ENCODE measurements at places on chromosomes 2 and 18.

GRCh38 chr2:206408323-206409320 lies 34.7 kb upstream of the ADAM23 start:
- DNase-seq = no peak

DNA sequence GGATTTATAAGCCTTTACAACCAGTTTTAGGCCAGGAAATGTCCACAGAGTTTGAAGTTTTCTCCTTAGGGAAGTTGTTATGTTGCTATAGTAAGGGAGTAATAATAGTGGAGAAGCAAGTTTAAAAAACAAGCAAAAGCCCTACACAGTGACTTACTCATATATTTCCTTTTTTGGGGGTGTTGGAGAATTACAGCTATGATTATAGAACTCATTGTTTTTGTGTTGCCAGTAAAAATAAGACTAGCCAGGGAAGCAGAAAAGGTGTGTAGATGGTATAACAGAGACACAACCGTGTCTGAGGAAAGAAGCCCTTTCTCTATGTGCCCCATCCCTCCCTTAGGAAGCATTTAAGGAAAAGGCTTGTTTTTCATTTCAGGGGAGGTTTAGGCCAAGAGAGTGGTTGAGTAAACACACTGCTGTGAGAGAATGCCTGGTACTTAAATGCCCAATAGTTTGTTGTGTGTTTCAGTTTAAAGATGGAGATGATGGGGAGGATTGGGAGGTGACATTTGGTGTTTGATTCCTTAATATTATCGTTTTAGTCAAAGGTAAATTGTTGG lies 2.3 kb downstream of the VAPA start:
- DNase-seq = no peak

DNA sequence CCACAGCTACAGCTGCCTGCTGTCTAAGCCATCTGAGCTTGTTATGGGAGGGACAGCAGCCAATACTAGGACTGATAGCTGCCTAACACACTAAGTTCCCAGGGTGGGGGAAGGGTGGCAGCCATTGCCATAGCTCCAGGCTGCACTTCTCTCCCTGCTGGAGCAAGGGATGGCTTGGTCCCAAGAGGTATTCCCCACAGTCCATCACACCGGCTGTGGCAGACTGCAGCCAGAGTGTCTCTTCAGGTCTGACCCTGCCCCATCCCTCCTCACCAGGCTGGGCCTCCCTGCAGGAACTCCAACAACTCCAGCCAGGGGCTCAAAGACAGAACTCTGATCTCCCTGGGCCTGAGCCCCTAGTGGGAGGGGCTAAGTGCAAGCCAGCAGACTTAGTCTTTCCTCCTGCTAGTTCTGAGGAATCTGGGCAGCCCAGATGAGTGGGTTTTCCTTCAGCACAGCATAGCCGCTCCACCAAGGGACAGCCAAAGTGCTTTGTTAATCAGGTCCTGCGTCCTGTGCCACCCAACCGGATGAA lies 632.1 kb downstream of the SOCS6 start:
- no peak for DNase-seq

GRCh38 chr2:210428393-210429179 lies 48.0 kb downstream of the LANCL1 start:
- no peak for DNase-seq
